ENCODE measurements at places on chromosomes 13 and 19.

GRCh38 chr13:43924549-43925245, 45.0 kb downstream of the LACC1 start:
- DNase-seq, result no peak

DNA sequence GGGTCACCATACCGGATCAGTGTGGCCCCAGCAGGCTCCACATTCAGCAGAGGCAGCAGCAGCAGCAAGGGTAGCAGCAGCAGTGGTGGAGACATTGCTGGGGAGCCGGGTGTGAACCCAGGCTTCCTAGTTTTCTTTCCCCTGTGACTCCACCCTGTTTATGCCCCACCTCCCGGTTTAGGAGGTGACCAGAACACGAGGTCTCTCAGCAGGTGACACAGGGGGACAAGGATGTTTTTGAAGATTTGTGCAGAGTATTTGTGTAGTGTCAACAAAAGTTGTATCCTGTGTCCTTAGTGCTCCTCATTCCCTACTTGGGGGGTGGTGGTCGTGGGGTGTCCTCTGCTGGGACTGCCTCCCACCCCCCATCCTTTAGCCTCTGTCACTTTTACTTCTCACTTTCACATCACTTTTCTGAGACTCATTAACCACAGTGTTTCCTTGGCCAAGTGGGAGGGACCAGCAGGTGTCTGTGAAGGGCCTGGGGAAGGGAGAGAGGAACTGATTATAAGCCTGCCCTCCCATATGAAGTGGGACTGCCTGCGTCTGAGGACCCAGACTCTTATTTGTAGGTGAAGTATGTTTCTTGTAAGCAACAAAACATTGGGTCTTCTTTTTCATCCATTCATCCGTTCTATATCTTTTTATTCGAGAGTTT, 15.6 kb upstream of the KCNC3 start:
- DNase-seq, result no peak

GRCh38 chr13:109605846-109606245, 180.5 kb downstream of the IRS2 start:
- DNase-seq, result no peak

DNA sequence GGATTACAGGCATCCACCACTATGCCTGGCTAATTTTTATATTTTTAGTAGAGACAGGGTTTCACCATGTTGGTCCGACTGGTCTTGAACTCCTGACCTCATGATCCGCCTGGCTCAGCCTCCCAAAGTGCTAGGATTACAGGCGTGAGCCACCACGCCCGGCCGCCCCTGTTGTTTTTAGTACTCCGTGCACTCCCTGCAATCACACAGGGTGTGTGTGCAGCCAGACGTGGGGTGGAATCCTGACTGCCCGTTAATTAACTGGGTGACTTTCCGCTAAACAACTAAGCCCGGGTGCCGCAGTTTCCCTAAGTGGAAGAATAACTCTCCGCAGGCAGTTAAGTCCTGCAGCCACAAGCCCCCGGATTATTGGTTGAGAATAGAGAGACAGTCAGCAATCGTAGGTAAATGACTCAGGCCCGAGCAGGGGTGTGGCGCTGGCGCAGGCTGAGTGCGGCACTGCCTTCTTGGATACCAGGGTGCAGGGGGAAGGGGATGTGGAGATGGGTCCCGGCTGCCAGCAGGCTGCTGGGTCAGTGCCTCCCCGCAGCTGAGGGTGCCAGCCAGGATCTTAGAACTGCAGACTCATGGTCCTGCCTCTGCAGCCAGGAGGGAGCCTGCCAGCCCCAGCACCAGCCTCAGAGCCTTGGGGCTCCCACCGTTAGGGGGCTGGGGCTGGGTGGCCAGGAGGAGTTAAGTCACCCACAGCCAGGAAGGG, 6.1 kb upstream of the FXYD3 start:
- no peak for DNase-seq

GRCh38 chr13:35349673-35350278, 126.7 kb downstream of the MAB21L1 start:
- DNase-seq, result no peak

GRCh38 chr13:35646056-35646774, 169.7 kb upstream of the MAB21L1 start:
- no peak for DNase-seq

GRCh38 chr13:80400164-80400864, 59.4 kb upstream of the SPRY2 start:
- DNase-seq, result no peak

- DNase-seq, result peak; percentile 3
These were observed 38.6 kb downstream of the LIG4 start for GRCh38 chr13:108176685-108177274.

GRCh38 chr13:38473305-38473704, 123.7 kb downstream of the UFM1 start:
- no peak for DNase-seq

GRCh38 chr19:13926715-13927114, 11.5 kb downstream of the PODNL1 start:
- no peak for DNase-seq

GRCh38 chr13:77370888-77371287, 44.0 kb upstream of the MYCBP2 start:
- DNase-seq, result no peak

DNA sequence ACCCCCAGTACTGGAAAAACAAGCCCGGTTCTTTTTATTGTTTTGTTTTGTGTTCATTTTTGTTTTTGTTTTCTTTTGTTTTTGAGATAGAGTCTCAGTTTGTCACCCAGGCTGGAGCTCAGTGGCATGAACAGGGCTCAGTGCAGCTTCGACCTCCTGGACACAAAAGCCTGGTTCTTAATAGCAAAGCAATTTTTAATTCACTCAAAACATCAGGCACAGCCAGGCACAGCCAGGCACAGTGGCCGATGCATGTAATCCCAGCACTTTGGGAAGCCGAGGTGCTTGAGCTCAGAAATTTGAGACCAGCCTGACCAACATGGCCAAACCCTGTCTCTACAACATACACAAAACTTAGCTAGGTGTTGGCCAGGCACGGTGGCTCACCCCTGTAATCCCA, 30.7 kb downstream of the INSR start:
- no peak for DNase-seq

- no peak for DNase-seq
These were observed 15.4 kb upstream of the KPTN start for GRCh38 chr19:47499371-47499770.

- no peak for DNase-seq
These were observed 66.1 kb upstream of the DIAPH3 start for GRCh38 chr13:60229708-60230272.

DNA sequence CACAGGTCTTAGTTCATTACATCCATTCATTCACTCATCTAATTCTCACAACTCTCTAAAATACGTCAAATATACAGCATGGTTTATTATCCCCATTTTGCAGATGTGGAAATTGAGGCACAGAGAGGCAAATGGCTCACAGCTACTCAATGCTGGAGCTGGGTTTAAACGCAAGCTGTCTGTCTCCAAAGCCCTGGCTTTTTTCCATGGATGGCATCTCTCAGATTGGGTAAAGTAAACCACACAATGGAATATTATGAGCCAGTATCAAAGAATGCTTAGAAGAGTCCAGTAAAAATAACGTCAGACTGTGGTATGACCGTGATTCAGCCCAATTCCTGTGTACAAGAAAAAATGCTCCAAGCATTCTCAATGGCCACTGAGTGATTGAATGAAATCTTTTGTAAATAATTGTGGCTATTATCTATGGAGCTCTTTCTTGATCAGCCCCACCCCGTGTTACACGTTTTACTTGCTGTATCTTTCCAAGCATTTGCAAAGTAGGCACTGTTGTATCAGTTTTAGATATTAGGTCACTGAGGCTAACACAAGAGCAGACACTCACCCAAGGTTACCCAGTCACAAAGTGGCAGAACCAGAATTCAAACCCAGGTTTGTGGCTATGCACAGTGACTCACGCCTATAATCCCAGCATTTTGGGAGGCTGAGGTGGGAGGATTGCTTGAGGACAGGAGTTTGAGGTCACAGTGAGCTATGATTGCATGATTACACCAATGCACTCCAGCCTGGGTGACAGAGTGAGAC, 5.5 kb upstream of the ACP7 start:
- no peak for DNase-seq

GRCh38 chr13:101017123-101017872, 342.7 kb upstream of the TMTC4 start:
- no peak for DNase-seq

DNA sequence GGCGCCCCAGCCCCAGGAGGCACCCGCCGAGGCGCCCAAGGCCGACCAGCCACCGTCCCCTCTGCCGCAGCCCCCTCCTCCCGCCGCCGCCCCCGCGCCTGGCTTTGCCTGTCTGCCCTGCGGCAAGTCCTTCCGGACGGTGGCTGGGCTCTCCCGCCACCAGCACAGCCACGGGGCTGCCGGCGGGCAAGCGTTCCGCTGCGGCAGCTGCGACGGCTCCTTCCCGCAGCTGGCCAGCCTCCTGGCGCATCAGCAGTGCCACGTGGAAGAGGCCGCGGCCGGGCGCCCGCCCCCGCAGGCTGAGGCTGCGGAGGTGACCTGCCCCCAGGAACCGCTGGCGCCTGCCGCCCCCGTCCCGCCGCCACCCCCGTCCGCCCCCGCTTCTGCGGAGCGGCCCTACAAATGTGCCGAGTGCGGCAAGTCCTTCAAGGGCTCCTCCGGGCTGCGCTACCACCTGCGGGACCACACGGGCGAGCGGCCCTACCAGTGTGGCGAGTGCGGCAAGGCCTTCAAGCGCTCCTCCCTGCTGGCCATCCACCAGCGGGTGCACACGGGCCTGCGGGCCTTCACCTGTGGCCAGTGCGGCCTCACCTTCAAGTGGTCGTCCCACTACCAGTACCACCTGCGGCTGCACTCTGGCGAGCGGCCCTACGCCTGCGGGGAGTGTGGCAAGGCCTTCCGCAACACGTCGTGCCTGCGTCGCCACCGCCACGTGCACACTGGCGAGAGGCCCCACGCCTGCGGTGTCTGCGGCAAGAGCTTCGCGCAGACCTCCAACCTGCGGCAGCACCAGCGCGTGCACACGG, 2.6 kb upstream of the NAT14 start:
- DNase-seq, result no peak

GRCh38 chr19:46737298-46737654, 8.6 kb upstream of the FKRP start:
- no peak for DNase-seq

DNA sequence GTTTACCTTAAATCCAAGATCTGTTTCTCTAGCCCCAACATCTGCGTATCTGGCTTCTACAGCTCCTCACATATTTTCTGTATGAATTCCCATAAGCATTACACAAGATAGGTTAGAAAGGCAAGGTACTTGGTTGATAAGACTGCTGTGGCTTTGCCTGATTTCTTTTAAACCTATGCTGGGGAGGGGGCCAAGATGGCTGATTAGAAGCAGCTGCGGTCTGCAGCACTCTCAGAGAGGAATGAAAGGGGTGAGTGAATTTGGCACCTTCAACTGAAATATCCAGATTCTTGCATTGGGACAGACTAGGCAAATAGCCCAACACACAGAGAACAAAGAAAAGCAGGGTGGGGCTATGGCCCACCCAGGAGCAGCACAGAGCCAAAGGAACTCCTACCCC, 12.2 kb upstream of the DLEU7 start:
- no peak for DNase-seq

DNA sequence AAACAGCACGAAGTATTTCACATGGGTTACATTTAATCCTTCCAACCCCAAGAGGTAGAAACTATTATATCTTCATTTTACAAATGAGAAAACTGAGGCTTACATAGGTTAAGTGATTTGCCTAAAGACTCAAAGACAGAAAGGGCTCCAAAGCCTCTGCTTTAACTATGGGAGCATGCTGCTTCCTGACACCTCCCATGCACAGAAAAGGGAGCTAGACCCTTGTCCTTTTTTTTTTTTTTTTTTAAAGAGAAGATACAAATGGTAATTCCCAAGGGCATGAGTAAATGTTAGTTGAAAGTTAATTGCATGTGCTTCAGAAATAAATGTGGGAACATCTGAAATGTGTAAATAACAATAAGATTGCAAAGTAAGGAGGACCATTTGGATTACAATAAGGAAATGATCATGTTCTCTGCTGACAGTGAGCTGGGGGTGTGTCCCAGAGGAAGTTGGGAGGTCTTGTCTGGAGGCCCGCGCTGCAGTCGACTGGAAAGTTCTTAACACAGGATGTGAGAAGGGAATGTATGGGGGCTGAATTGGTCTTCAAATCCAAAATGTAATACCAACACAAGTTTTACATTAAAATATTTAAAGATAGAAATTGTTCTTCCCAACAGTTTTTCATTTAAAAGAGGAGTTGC, 500.3 kb downstream of the KLF12 start:
- DNase-seq, result no peak

- no peak for DNase-seq
These were observed 261.6 kb downstream of the SLITRK6 start for GRCh38 chr13:85537601-85538000.

DNA sequence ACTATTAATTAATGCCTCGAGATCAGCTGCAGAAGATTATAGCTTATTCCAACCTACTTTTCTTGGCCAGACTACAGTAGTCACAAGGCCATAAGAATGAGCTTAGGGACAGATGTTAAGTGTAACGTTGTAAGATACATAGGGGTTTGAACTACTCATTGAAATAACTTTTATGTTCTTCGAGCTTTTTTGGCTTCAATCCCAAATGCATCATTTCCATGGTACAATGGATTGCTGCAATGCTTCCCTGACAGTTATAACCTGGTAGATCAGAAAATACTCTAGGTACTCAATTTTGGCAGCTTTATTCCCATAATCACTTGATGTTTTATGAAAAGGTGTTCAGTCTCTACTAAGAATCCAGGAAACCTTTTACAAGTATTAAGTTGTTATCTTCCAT, 2216.7 kb upstream of the PCDH20 start:
- DNase-seq, result no peak

DNA sequence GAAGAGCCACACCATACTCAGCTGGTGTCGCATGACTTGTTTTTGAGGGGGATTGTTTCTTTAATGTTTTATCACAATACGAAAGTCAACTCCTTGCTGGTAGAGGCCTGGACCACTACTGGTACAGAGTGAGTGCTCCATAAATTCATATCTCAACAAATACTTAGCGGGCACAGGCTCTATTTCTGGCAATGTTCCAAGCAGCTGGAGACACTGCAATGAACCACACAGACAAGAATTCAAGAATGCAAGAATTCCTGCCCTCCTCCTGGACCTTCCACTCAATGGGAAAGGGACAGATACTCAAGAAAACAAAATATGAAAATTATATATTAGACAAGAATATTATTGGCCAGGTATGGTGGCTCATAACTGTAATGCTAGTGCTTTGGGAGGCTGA, 5.1 kb upstream of the FXYD5 start:
- no peak for DNase-seq

GRCh38 chr13:49400755-49401659, 42.9 kb downstream of the CAB39L start:
- no peak for DNase-seq

- DNase-seq, result no peak
These were observed 27.3 kb upstream of the EDDM13 start for GRCh38 chr19:56245121-56245740.

GRCh38 chr19:50512112-50512998, 1.4 kb downstream of the ASPDH start:
- DNase-seq, result no peak

DNA sequence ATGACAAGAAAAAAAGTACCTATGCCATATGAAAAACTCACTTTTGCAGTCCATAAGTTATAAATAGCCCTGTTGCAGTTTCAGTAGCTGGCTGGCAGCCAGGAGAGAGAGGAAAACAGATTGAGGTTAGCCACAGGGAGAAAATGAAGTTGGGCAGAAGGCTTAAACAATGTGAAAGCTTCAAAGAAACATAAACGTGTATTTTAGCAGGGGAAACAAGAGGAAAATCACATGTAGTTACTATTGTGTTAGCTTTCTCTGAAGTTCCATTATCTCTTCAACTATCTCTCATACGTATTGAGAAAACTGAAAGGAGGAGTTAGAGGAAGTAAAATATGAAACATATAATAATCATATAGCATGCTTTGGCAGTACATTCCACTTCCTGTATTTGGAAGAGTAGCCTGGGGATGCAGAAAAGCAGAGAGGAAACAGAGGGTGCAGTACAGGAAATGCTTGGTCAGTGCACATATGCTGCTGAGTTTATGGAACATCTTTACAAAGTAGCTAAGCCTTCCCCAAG, 1551.1 kb downstream of the EFNB2 start:
- DNase-seq, result peak; percentile 2

Measured in T-helper 1 cell (primary cell).